NCI-H748 treated with DMSO at 0.1 percent for 48 hours (cell line): ENCODE measurements at places on chromosomes 16 and 17.

- no peak for DNase-seq
Measured at GRCh38 chr16:82017911-82018568, 6.8 kb upstream of the SDR42E1 start.

DNA sequence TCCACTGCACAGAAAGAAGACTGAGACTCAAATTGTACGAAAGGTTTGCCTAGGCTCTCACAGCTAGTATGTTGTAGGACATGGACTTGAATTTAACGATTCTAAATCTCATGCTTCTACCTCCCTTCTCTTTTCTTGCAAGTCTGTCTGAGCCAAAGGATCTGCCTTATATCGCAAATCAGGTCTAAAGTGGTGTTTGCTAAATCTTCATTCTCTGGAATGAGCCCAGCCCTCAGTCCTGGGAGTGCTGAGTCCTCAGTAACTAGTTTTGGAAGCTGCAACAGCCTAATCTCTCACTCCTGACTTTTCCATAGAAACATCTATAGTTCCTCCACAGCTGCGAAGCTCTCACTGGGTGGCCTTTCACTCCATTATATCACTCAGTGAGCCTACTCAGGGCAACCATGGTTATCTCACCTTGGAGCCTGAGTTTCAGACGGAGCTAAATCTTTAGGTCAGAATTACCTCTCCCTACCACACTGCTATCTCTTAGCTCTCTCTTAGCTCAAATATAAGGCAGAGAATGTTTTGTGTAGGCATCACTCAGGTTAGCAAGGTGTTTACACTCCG, 575.5 kb upstream of the C16orf82 start:
- DNase-seq, result no peak

DNA sequence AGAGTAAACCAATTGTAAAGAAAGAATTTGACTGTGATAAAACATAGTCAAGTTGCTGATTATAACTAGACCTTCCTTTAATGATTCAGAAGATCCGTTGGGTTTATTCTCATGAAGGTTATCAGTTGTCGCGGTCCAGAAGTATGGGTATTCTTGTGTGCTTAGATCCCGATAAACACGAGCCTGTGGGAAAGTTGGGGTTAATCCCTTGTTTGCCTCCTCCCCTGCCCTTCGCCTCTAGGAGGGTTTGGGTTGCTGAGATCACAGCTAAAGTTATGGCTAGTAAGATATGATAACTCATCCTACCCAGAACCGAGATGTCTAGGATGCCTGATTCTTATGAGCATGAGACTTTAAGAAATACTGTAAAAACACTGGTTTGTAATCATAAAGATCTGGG, 66.8 kb downstream of the GPRC5B start:
- no peak for DNase-seq

GRCh38 chr17:38873640-38874380, 4.0 kb downstream of the LASP1 start:
- DNase-seq, result no peak

DNA sequence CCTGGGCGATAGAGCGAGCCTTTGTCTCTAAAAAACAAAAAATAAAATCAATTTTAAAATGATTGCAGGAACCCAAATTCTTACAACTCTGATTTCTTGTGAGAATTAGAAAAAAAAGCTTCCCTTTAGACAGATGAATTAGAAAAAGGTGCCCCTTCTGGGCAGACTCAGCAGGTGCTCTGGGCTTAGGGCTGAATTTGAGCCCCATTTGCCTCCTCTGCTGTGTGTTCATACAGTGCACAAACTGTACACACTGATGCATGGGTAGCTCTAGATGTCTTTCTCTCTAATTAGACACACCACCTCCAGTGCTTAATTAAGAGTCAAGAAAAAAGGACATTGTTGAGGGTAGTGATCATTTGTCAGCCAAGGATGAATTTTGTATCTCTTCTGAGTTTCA, 38.5 kb upstream of the NOL11 start:
- DNase-seq, result no peak

DNA sequence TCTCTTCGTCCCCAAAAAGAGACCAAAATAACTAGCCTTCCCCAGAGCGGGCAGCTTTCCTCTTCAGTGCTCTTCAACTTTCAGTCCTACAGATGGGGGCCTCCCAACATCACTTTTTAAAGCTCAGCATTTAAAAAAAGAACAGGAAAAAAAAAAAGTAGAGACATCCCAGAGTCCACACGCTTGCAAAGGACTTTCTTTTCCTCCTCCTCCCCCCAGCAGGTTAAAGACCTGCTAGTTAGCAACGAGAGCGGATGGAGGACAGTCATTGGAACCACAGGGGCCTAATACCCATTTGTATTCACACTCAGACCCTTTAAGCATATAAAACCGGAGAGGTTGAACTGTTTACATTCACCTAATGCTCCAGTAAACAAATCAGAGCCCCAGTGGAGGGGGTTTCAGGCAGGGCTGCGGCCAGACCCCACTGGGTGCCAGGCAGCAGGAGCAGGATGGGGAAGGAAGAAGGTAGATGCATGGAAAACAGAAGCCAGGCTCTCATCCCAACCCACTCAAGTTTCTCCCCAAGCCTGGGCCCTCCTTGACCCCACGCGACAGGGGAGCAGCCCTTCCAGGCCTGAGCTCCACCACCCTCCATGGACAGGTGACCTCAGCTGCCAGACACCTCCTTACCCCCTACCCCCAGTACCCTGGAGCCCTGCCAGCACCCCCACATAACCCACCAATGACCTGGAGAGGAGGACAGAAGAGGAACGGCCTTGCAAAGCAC, 15.2 kb downstream of the ZFHX3 start:
- no peak for DNase-seq

DNA sequence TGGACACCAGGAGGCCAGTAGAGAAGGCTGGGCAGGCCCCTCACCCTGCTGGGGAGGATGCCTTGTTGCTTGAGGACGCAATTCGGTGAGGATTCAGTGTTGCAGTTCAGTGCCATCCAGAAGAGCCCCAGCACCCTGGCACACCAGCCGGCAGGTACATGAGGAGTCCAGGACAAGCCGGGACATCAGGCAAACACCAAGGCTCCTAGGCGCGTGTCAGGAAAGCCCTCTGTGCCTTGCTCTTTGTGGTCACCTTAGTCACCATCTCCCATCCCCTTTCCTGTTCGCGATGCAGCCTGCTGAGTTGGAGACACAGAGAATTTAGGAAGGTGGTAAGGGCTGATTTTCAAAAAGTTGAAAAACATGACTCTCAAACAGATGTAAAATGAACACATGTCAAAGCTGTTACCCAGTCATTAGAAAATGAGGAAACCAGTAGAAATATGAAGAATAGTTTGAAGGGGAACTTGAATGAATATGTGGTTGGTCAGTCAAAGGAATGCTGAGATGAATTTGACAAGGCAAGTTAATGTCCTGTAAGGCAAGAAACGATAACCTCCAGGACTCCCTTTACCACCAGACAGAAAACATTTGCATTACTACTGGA, 2.3 kb upstream of the NCBP3 start:
- no peak for DNase-seq

- no peak for DNase-seq
Measured at GRCh38 chr17:19237389-19238166, 412 bp downstream of the EPN2 start.

DNA sequence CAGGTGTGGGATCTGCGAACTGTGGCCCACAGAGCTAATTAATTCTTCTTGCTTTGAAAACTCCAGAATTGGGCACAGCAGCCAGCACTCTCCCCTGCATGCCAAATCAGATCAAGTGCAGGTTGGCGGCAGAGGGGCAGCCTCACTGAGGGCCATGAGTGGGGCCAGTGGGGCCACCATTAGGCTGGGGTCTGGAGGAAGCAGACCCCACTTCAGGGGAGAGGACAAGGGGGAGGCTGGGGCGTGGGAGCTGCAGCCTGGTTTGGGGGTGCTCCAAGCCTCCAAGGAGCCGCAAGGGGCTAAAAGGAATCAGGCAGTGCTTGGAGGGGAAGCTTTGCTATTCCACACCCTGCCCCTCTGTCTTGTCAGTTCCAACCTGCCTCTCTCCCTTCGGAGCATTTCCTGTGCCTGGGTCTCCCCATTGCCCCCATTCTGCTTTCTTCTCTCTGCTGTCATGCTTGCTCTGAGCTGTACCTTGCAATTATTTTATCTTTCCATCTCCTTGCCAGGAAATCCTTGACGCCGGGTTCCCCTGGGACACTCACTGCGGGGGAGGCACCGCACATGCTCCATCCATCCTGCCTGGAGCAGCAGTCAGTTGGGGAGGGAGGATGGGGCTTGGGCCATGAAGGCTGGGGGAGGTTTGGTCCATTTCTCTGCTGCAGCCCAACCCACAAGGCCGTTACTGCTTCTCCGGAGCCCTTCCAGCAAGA, 3.3 kb upstream of the ABCC3 start:
- DNase-seq, result no peak

DNA sequence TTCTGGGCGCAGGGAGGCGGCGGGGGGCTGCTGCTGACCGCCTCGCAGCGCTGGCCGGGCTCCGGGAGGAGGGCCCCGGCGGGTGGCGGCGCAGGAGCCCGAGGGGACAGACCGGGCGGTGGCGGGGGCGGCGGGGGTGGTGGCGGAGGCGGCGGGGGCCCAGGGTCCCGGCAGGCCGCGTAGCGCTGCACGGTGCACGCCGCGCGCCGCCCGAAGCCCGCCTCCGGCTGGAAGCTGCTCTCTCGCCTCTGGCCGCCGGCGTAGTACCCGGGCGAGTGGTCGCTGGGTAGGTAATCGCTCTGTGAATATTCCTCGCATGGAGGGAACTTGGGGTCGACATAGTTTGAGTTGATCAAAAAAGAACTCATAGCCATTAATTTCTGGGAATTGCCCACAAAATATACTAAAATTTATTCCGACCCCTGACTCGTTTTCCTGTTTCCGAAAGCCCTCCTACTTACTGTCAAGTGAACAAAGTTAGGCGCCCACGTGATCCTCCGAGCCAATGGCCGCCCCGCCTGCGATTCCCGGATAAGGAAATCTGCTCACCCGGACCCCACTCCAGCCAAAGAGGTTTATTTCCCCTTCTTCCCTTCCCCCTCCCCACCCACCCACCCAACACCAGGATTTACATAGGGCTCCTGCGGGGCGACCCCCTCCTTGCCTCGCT, at the start of gene HOXB4:
HOXB4 (minus strand) TSS at position 405 of the 670 bp plus-strand sequence; CDS start at position 374, 31 bp downstream.
- DNase-seq, result peak; percentile 65
